Common myeloid progenitor, CD34-positive (primary cell): ENCODE measurements at places on chromosomes 12 and 14.

- DNase-seq = no peak
Measured at GRCh38 chr14:32471181-32471580, 142.1 kb downstream of the AKAP6 start.

DNA sequence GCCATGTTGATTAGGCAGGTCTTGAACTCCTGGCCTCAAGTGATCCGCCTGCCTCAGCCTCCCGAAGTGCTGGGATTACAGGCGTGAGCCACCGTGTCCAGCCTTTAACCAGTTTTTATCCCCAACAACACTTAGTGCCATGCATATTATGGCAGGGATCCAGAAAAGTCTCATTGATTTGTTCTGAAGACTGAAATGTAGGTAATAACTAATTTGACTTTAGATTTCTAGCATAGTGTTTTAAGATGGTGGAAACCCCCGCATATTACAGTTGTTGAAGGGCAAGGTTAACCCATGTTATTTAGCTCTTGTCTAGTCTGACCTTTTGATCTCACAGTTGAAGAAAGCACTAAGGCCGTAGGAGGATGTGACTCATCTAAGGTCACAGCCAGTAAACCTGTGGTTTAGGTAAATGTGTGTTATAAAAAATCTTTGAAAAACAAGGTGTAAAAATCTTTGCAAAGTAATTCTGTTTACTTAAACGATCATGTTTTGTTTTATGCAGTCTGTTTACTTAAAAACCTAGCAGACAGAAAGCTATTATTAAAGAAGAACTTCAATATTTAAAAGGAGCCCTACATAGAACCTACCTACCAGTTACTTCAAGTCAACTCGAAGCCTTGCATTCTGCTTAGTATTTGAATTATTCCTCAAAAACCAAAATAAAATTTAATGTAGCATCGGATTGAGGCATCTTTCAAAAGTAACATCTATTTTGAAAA is 24.8 kb downstream of the BICDL1 start:
- no peak for DNase-seq

DNA sequence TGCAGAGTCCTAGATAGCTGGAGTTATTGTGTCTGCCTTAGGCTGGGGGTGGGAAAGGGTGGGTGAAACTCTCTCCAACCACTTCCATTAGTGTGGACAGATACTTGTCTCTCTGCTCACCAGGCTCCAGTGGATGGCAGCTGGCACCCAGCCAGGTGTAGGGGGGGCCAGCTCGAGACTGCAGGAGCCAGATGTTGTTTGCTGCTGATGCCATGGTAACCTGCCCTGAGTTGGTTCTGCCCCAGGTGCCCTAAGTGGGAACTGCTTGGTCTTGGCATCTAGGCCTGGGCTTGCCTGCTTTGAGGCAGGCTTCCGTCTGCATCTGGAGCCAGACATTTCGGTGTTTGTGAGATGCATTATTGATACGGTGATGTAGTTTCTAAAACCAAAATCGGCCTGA is 82.2 kb downstream of the ADCK1 start:
- peak; percentile 63 for DNase-seq

- no peak for DNase-seq
Measured at GRCh38 chr12:51593021-51593420, 2.0 kb downstream of the SCN8A start.

DNA sequence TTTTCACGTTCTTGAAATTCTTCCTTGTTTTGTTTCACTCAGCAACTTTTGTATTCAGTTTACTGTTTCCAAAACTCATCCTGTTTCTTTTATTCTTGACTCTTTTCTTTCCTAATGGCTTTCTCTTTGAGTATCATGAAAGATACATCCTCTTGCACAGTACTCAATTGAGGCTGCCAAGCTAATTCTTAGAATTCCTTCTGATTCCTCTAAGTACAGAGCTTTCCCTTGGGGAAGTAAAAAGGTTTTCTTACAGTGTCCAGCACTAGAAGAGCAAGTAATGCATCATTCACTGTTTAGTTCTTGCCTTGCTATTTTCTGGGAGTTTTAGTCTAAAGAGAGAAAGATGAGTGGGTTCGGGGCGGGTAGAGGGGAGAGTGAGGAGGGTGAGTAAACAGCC is 154.1 kb downstream of the NEDD1 start:
- no peak for DNase-seq

GRCh38 chr12:131091976-131092691 is 138.4 kb downstream of the ADGRD1 start:
- DNase-seq = no peak

GRCh38 chr12:89417246-89417977 is 65.1 kb upstream of the DUSP6 start:
- DNase-seq = no peak

- no peak for DNase-seq
Measured at GRCh38 chr14:101991352-101991751, 27.0 kb downstream of the DYNC1H1 start.

GRCh38 chr12:50569321-50569720 is 64.5 kb downstream of the DIP2B start:
- no peak for DNase-seq

GRCh38 chr12:95694136-95694535 is 96.4 kb downstream of the NTN4 start:
- no peak for DNase-seq

GRCh38 chr12:81245907-81246570 is 168.2 kb downstream of the ACSS3 start:
- DNase-seq = no peak

DNA sequence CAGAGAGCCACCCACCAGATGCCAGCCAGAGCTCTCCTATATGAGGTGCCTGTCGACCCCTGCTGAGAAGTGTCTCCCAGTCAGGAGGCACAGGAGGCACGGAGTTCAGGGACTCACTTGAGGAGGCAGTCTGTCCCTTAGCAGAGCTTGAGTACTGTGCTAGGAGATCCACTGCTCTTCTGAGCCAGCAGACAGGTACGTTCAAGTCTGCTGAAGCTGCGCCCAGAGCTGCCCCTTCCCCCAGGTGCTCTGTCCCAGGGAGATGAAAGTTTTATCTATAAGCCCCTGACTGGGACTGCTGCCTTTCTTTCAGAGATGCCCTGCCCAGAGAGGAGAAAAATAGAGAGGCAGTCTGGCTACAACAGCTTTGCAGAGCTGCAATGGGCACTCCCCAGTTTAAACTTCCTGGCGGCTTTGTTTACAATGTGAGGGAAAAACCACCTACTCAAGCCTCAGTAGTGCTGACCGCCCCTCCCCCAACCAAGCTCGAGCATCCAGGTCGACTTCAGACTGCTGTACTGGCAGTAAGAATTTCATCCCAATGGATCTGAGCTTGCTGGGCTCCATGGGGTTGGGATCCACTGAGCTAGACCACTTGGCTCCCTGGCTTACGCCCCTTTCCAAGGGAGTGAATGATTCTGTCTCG is 146.7 kb upstream of the USP15 start:
- no peak for DNase-seq

DNA sequence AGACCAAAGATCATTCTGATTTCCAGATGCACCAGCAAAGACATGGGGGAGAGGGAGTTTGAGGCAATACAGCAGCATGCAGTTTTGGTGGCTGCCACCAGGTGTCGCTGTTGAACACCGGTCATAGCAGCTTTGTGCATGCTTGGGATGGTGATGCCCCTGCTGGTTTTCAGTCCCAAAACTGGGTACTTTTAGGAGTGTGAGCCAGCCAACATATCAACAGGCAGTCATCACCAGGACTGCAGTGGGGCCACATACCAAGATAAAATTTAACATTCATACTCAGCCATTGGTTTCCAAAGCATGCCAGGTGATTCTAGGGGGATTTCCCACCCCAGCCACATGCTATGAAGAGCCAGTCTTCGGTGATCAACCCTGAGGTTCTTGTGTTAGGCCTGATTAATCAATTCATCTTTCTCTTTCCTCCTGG is 64.2 kb downstream of the PHETA1 start:
- peak; percentile 72 for DNase-seq
